ENCODE measurements at places on chromosomes 5 and 9.

DNA sequence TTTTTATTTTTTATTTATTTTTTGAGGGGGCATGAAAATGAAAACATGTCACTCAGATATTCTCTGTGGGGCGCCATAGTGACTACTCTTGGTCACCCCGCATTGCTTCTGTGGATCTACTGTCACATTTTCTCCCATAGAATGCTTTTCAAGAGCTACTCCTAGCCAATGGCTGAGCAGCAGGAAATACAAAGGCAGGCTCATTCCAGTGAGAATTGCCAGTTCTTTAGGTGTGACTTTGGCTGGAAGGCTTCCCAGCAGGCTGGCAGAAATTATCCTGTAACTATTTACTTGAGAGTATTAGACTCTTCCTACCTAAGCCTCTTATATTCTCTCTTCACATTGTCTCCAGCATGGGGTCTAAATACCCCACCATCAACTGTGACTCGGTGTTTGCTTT, 21.0 kb upstream of the PTPRD start:
- DNase-seq, result no peak

- DNase-seq, result peak; percentile 87
These were observed at the start of gene EGR1 for GRCh38 chr5:138465261-138466124. Gene EGR1, plus strand, starts transcription at chr5:138465479. Its CDS starts 283 bp downstream, at chr5:138465762.

DNA sequence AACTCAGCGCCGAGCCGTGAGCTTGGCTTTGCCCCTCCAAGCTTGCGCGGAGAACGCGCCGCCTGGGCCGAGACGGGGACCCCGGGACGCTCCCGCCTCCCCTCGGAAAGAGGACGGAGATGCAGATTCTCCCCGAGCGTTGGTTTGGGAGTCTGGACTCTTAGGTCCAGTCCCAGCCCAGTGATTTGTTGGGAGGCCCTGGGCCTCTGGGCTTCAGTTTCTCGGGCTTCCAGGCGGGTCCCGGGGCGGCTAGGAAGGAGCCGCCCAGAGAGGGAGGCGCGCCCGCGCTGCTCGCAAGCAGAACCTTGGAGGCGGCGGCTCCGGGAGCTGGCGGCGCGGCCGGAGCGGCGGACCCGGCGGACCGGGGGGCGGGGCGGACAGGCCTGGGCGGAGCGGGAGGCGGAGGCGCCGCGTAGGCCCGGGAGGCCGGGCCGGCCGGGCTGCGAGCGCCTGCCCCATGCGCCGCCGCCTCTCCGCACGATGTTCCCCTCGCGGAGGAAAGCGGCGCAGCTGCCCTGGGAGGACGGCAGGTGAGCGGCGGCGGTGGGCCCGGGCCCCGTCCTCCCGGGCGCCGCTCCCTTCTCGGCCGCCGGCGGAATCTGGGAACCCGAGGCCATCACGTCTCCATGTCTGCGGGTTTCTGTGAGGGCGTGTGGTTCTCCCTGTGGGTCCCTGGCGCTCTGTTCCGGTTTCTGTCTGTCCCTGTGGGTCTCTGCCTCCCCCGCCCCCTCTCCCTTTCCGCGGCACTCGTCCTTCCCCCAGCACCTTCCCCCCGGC, at the start of gene B4GALT7:
TSS of gene B4GALT7 (plus strand) at position 402 of the 777 bp plus-strand sequence. CDS start at position 481, 79 bp downstream.
- DNase-seq, result peak; percentile 70

DNA sequence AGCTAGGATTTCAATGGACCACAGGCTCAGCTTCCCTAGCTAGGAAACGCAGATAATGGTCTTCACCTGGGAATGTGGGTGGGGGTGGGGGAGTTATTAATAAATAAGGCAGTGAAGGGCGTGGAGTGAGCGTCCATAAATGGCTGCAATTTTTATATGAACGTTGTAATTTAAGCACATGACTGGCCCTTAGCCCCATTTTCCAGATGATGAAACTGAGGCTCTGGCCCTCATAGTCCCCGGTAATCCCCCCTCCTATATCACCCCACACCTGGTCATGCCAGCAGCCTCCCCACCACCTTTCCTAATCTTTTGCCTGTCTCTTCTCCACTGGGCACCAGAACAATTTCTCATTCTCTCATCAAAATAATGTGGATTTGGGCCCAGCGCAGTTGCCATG, 61.9 kb upstream of the LMX1B start:
- DNase-seq, result no peak

- DNase-seq, result no peak
These were observed 73.1 kb downstream of the BASP1 start for GRCh38 chr5:17290540-17290974.

GRCh38 chr5:118793091-118793490, 195.3 kb downstream of the DTWD2 start:
- DNase-seq, result no peak

DNA sequence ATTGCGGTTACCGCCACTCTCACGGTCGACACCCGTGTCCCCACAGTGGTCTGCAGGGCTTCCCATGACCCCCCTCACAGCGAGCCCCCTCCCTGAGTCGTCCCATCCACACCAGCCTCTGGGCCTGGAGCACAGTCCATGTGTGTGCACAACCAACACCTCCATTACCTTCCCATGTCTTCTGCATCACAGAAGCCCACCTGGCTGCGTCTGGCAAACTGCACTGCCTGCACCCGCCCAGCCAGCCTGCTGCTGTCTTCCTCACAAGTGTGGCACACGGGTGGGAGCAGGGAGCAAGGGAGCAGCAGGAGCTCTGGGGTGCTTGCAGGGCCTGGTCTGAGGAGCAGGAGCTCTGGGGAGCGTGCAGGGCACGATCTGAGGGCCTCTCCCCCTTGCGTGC, 415.3 kb upstream of the IRX4 start:
- no peak for DNase-seq

DNA sequence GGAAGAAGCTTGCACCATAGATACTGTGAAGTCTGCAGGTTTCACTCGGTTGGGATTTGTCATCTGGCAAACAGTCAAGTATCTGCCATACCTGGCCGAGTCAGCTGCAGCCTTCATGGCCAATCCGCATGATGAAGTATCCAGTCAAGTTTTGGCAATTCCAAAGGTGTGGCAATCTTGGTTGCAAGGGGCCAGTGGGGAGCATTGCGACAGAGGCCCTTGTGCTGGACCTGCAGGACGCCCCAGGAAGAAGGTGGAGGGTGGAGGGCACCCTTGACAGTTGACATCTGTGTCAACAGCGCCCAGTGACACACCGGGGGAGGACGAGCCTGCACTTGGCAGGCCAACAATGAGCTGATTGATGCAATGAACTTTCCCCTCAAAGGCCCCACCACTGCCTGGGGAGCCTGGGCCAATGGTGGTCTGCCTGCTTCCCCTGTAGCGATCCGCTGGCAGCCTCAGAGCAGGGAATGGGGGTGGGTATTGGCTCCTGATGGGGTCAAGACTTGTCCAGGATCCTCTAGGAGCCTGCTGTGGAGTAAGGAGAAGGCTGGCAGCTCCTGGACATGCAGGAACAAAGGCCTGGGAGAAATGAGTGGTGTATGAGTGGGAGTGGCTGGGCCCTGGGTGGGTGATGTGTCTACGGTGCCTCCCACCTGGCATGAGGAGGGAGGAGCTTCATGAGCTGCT, 122.8 kb upstream of the PITX1 start:
- no peak for DNase-seq

DNA sequence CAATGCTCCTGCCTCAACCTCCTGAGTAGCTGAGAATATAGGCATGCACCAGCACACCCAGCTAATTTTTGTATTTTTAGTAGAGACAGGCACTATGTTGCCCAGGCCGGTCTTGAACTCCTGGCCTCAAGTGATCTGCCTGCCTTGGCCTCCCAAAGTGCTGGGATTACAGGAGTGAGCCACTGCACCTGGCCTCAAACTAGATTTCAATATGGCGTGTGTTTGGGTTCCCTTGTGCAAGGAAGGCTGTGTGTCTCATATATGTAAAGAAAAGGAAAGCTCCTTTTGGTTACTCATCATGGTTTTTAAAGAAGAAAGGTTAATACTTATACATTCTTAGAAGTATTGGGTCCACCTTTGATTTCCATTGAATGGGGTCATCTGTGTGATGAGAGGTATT, 70.7 kb downstream of the ANKRD33B start:
- DNase-seq, result no peak

GRCh38 chr5:122471031-122471751, 159.2 kb downstream of the SNCAIP start:
- no peak for DNase-seq

GRCh38 chr5:139481122-139481533, 1.4 kb downstream of the STING1 start:
- DNase-seq, result no peak

- DNase-seq, result no peak
These were observed 485 bp upstream of the HABP4 start for GRCh38 chr9:96449523-96449844.

GRCh38 chr9:133538851-133539833, 4.6 kb downstream of the ADAMTSL2 start:
- DNase-seq, result no peak

GRCh38 chr5:148387325-148387724, 3.6 kb downstream of the FBXO38 start:
- no peak for DNase-seq

DNA sequence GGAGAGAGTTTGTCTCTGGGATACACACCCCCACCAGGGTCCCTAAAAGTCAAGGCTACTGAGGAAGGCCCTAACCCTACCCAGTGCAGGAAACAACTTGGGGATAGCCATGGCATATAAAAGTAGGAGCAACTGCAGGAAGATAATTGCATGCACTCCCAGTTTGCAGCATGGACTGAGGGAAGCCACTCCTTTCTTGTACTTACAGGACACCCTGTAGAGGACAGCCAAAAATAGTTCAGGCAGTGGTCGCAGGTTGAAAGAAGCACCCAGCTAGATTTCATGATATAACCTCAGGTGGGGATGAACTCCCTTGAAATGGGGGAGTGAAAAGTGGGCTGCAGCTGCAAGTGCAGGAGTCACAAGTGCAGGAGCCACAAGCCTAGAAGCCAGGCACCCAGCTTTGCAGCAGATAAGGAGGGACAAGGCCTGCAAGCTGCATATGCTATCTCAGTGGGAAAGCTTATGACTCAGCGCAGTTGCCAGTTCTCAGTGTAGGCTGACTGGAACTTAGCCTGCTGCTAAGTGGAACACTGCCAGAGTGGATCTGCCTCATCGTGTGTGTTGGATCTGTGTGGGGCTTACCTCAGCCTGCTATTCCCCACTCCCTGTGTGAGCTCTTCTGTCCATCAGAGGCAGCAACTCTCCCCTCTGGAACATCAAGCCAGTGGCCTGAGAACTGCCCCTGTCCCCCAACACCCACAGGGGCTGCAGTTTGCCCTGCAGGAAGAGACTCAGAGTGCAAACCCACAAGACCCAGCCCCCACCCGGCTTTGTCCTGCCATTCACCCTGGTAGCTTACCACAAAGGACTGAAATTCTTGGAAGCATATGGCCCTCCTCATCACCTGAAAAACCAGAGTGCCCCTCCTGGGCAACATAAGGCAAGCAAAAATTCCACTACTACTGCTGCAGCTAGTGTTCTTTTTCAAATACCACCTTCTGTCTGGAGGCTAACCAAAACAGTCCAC, 42.7 kb downstream of the CYLC2 start:
- no peak for DNase-seq

- DNase-seq, result no peak
These were observed 15.6 kb upstream of the DENND1A start for GRCh38 chr9:123945532-123945931.

DNA sequence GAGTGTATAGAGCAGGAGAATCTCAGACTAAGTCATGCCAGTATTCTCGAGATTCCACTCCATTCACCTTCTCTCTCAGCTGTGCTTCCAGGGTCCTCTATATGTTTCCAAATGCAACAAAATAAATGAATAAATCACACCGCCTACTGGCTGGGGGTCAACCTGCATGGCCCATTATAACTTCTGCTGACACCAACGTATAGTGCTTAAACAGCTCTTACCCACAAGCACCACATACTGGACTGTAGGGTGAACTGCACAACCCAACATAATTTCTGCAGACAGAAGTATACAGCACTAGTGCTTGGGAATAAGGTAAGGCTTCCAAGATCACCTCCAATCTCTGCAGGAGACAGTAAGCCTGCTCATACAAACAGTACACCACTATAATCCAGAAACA, 33.1 kb upstream of the HTR4 start:
- DNase-seq, result no peak

- DNase-seq, result no peak
These were observed 112.8 kb downstream of the MARCHF11 start for GRCh38 chr5:16066810-16067209.

DNA sequence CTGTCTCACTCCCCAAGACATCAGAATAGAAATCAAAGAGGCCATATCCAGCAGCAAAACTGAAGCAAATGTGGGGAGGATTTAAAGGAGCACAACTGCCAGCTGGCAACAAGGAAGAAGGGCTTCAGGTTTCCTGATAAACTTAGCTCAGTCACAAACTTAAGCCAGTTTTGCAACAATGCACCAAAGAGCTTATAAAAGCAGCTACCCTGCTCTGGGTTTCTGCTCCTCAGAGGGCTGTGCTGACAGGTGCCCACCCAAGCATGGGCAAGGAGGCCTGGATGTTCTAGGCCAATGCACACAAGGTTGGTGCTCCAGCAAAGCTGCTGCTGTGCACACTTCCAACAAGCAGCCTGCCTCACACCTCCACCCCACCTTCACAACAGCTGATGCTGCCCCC, 132.9 kb downstream of the SIL1 start:
- no peak for DNase-seq

DNA sequence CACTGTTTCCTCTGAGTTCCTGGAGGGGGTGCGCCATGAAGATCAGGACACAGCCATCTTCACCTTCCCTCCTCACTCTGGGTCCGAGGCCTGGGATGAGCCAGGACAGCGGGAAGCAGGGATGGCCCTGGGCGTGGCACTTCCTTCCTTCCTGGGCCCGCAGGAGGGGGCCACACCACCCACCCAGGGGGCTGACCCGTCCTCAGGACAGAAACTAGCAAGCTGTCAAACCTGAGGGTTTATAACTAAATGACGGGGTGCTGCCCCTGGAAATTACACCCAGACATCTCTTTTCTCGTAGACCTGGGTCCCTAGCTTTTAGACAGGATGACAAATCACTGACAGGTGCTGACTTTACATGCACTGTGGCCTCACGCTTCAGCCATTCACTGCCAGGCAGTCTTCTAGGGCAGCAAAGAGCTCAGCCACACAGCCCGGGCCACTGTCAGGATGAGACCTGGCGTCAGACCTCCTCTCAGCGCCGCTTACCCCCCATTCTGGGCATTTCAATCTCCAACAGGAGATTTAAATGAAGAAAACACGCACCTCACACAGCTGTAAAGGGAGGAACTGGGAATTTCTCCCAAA, 8.1 kb downstream of the FCN2 start:
- DNase-seq, result no peak

GRCh38 chr5:9466697-9467096, 79.2 kb downstream of the SEMA5A start:
- no peak for DNase-seq

DNA sequence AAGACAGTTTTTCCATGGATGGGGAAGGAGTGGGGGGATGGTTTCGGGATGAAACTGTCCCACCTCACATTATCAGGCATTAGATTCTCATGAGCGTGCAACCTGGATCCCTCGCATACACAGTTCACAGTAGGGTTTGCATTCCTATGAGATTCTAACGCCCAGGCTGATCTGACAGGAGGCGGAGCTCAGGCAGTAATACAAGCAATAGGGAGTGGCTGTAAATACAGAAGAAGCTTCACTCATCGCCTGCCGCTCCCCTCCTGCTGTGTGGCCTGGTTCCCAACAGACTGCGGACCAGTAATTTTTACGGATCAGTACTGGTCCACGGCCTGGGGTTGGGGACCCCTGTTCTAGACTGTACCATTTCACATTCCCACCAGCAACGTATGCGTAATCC, 68.3 kb upstream of the OTULINL start:
- DNase-seq, result no peak

- DNase-seq, result no peak
These were observed 57.8 kb downstream of the TMC1 start for GRCh38 chr9:72579190-72579589.
